ENCODE measurements at places on chromosomes 7 and 10.

- ATAC-seq, result no peak
These were observed 94.2 kb downstream of the ST7 start for GRCh38 chr7:117047496-117047895.

DNA sequence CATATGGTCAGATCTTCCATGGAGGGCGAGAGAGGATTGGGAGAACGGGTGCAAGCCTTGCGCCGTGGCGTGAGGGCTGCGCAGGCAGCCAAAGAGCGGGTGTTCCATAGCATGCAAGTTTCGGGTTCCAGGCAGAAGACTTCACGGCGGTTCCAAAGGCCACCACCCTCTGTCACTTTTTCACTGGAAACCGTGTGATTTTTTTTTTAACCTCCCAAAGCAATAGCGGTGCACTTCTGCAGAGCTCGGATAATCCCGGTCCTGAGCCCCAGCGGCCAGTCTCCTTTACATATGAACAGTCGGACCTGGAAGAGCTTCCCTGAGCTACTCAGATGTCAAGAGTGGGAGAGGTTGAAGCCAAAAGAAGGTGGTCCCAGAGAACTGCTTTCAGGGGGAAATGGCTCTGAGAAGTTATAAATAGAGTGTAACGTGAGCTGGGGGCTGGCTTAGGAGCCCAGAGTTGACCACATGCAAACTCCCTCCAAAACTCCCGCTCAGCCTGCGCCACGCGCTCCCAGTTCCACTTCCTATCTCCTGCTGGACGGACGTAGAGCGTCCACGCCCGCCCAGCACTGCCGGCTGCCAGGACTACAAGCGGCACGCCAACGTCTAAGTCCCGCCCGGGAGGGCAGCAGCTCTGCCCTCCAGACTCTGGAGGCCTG lies at the start of gene MEOX2:
Gene MEOX2, minus strand, starts transcription at position 389 of the 662 bp plus-strand sequence. Its CDS starts 281 bp downstream, at position 108.
- ATAC-seq, result peak; percentile 57

DNA sequence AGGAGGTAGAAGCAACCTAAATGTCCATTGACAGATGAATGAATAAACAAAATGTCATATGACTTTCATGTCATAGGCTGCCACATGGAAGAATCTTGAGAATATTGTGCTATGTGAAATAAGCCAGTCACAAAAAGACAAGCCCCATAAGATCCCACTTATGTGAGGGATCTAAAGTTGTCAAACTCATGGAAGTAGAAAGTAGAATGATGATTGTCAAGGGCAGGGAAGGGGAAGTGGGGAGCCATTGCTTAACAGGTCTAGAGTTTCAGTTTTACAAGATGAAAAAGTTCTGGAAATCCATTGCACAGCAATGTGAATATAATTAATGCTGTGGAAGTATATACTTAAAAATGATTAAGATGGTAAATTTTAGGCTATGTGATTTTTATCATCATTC lies 229.3 kb upstream of the KMT2E start:
- ATAC-seq, result no peak

DNA sequence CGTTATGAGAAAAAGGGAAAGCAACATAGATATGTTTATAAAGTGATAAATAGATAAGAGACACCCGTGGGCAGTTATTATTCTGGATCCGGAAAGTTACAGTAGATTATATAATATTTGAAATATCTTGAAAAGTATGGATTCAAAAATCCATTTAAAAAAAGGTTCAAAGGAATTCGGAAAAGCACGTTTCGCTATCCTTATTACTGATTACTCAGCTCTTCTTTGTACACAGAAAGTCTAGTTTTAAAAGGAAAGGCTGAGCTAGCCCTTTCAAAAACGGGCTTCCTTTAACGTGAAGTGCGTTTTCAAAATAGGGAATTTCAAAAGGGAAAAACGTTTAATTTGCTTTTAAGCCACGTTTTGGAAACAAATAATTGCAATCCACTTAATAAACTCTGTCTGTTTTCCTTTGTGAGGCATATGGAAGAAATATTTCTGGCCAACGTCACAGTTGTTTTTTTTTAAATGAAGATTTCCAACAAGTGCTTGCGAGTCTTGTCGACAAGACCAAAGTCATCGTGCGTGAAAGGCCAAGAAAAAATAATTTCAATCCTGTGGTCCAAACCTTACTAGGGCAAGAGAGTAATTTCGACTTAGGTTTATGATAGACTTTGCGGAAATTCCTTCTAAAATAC lies 2.2 kb upstream of the SKIDA1 start:
- ATAC-seq, result no peak

DNA sequence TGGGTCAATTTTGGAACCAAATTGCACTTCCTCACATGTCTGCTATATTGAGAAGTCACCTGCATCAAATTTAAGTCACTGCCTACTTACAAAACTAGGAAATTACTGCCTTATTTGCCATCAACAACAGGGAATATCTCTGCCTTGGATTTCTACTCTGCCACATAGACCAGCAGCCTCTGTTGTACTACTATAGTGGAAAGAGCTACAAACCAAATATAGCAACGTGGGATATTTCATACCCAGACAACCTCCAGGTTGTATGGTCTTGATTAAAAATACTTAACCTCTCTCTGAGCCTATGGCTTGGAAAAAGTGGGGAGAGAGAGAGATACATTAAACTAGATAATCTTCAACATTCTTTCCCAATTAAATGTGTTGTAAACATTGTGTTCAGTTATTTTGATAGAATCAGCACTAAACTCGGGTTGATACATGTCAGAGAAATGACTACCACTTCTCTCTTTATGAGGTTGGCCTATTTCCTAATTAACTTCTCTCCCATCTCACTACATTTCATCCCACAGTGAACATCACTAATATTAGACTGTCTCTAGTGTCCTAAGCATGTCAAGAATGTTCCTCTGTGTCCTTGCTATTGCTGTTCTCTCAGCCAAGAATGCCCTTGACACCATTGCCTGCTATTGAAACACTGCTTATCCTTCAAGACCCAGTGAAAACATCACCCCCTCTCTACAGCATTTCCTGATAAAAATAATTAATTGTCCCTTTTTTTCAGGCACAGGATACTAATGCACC lies 421.2 kb downstream of the IPMK start:
- ATAC-seq, result no peak

DNA sequence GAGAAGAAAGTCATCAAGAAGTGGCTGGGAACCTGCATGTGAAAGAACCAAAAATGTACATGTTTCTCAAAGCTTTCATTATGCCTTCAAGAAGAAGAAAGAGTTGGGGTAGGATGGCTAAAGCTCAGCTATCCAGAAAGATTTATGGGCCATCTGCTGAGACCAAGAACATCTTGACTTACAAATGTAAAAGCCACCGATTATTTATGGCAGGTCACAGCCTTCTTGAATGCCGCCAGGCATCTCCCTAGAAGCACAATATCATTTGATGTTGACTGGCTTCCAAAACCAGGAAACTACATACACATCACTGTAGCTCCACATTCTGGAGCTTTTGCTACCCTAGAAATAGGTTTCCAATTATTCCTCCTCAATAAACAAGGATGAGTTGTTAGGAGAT lies 254.2 kb upstream of the AOAH start:
- no peak for ATAC-seq

GRCh38 chr7:108723381-108723814 lies 153.7 kb downstream of the DNAJB9 start:
- no peak for ATAC-seq

DNA sequence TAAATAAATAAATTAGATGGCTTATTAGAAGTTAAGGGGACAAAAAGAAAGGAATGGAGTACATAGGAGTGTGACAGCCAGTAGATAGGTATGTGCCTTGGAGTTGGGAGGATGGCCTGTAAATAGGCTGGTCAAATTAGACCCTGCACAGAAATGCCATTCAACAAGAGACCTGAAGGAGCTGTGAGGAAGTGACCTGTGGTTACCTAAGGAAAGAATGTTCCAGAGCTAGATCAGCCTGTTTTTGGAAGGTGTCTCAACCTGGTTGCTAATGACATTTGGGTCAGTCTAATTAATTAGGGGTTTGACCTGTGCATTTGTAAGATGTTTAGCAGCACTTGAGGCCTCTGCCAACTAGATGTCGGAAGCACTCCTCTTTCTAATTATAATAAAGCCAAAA lies 315.3 kb upstream of the PLXDC2 start:
- no peak for ATAC-seq

DNA sequence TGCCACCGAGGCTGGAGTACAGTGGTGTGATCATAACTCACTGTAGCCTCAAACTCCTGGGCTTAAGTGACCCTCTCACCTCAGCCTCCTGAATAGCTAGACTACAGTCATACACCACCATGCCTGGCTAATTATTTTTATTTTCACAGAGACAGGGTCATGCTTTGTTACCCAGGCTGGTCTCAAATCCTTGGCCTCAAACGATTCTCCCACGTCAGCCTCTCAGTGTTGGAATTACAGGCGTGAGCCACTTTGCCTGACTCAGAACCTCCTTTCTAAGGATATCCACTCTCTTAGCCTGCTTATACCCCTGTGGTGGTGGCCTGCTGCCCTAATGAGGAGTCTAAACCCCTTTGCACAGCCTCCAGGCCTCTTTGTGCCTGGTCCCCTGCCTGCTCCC lies 4.2 kb upstream of the IGFBP1 start:
- ATAC-seq, result no peak

DNA sequence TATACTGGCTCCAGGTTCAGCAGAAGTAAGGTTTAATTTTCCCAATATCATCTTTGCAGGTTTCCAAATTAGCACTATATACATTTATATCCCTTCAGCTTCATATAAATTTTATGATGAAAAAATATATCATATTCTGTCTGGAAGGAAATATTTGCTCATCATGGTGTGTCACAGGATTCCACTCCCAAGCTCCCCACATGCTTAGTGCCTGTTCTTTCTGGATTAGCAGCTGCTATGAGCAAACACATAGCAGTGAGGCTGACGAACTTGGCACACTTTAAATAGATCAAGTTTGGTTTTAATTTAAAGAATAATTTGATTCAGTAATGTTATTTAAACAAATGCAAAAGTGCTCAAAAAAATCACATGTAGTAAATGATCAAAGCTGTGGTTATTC lies 251.9 kb downstream of the AGMO start:
- no peak for ATAC-seq

DNA sequence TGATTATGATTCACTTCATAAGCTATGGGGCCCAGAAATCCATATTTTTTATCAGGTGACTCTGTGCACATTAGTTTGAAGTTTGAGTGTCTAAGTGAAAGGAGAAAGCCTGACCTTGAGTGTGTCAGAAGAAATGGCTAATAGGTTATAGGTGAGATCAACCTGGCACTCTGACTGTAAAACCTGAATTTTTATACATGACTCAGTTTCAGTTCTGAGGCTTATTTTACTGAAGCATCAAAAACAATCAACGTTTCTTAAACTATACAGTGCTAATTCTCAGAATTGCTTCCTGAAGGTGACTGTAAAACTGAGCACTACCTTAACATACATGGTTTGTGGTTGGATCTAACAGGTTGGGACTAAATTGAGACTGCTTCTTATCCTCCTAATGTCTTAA lies 159.4 kb upstream of the AHR start:
- ATAC-seq, result no peak

DNA sequence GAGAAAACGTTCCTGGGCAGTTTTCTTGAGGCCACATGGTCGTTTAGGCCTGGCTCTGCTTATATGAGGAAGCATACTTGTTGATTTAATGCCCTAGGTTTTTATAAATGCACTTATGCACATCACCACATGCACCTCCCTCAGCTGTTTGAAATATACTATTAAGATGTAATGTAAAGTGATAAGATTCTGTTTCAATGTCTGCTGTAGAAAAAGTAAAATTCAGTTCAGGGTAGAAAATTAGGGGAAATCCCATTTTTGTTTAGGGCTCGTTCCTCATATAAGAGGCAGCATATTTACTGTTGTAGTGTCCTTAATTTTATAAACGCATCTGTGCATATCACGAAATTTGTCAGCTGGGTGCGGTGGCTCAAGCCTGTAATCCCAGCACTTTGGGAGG lies 7.8 kb upstream of the CAMK1D start:
- ATAC-seq, result no peak

DNA sequence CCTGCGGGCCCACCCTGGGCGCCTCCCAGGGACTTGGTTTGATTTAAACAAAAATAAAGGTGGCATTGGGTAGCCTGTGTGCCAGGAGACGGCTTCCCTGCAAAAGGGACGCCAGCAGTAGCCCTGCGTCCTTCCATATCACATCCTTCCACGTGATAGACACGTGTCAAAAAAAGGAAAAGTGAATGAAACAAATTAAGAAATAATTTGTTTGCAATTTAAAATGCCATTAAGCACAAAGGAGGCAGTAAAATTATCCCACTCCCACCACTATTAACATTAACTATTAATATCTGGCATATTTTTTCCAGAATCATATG lies 7.6 kb downstream of the TACR2 start:
- ATAC-seq, result no peak

GRCh38 chr7:30733691-30734090 lies 18.2 kb upstream of the INMT start:
- ATAC-seq, result no peak

- ATAC-seq, result no peak
These were observed 39.5 kb downstream of the PRPS1L1 start for GRCh38 chr7:17988141-17988540.

DNA sequence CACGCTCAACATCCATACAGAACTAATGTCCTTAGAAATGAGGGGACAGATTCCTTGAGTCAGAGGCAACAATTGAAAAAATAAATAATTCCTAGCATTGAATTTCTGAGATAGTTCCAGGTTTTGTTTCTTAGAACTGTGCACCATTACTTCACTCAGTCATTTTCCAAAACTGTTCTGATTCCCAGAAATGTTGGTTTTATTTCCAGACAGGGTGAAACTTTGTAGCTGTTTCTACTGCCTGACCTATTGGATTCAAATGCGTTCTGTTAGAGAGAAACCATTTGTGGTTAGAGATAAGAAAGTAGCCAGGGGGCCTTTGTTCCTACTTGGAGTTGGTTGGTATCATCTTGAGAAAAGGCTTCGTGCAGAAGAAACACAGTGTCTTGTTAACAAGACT lies 8.1 kb upstream of the DEPP1 start:
- no peak for ATAC-seq

GRCh38 chr10:76981251-76981650 lies 656.4 kb downstream of the KCNMA1 start:
- ATAC-seq, result no peak

GRCh38 chr7:77738871-77739270 lies 42.6 kb downstream of the RSBN1L start:
- peak; percentile 66 for ATAC-seq

DNA sequence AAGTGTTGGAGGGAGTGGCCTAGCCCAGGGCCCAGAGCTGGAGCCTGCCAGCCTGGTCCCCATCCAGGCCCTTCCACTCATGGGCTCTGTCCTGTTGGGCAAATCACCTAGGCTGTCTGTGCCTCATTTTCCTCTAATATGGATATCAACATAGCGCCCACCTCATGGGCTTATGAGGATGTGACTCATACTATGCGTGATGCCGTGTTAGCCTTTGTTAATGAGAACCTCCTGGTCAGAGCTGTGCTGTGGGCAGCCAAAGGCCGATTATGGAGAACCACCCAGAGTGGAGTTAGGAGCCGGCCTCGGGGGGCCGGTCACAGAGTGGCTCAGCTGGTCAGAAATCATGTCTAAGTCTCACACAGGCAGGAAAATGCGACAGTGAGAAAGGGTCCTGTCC lies 306.4 kb downstream of the PAXIP1 start:
- ATAC-seq, result no peak

- ATAC-seq, result peak; percentile 98
These were observed 15.8 kb upstream of the CAMK1D start for GRCh38 chr10:12333380-12334185.

Data from SK-N-SH treated with all-trans-retinoic acid at 6 μM for 48 hours (cell line).